ENCODE measurements at places on chromosomes 1 and 21.

GRCh38 chr1:53295726-53296116 is 32.1 kb downstream of the LRP8 start:
- DNase-seq = no peak

DNA sequence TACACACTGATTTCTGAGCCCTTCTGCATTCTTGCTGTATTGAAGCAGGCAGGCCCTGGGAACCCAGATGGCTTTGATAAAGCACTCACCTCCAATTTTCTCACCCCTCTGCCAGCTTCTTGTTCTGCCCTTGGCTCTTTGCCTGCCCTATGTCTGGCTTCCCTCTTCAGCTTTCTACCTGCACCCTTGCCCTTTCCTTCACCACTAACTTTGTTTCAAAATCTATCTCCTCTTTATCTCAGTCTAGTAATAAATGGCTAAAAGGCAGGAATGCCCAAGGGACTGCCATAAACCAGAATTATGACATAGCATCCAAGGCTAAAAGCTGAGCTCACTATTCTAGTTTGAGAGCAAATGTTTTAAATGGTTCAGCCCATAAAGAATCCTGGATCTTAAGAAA is 178.7 kb downstream of the TNR start:
- no peak for DNase-seq

GRCh38 chr1:20551945-20552727 is at the start of gene FAM43B:
Gene FAM43B (plus strand): TSS chr1:20552573. CDS start chr1:20552974, 401 bp downstream.
- peak; percentile 81 for DNase-seq

- DNase-seq = no peak
Observed at GRCh38 chr1:97621955-97622354, 298.9 kb downstream of the DPYD start.

DNA sequence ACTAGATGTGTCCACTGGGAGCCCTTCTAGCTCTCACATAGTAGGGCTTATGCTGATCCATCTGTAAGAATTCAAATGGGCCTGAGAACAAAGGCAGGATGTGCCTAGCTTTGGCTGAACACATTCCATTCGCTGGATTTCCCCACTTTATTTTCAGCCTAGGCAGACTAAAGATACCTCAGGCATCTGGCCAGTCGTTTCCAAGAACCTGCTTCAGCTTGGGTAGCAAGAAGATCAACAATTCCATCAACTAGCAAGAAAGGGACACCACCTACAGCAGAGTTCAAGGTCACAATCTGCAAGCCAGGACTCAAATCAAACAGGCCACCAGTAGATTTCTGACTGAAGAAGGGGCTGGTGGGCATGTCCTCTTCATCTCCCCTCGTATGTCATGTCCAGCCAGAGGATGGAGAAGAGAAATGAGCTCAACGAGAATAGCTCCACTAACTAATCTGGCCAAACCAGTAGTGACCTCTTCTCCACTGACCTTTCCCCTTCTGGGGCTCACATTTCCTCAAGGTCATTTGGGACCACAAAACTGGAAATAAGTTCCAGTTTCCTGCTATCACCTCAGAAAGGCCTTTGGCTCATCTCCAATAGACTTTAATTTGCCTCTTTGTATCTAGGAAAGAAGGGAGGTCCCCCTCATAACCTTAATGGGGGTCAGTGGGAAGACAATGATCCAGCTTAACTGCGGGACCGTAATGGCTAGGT is 14.2 kb downstream of the TXNIP start:
- no peak for DNase-seq

GRCh38 chr1:77850082-77850481 is 38.3 kb upstream of the NEXN start:
- no peak for DNase-seq

GRCh38 chr1:22889213-22889827 is 83.3 kb downstream of the LACTBL1 start:
- peak; percentile 49 for DNase-seq

GRCh38 chr1:217135987-217136894 is 413.0 kb upstream of the ESRRG start:
- DNase-seq = no peak

DNA sequence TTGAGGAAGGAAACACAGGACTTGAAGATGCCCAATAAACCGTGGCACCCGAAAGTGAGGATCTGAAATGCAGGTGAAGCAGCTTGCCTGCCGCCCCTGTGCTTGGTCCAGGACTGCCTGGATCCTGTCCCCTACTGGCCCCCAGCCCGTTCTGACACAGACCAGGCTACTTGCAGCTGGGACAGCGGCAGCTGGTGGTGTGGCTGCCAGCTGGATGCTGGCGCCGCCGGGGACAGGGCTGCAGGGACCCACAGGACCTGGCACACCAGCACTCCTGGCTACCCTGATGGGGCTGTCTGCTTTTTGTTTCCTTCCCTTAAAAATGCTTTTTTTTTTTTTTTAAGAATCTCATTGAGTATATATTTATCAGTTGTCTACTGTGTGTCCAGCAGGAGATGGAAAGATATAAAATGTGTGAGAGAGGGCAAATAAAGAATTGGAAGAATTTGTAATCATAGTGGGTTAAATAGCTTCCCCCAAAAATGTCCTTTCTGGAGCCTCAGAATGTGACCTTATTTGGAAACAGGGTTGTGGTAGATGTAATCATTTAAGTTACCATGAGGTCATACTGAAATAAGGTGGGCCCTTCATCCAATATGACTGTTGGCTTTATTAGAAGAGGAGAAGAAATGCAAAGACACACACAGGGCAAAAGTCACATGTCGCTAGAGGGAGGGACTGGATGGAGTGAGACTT is 165.6 kb downstream of the DSCAM start:
- no peak for DNase-seq

DNA sequence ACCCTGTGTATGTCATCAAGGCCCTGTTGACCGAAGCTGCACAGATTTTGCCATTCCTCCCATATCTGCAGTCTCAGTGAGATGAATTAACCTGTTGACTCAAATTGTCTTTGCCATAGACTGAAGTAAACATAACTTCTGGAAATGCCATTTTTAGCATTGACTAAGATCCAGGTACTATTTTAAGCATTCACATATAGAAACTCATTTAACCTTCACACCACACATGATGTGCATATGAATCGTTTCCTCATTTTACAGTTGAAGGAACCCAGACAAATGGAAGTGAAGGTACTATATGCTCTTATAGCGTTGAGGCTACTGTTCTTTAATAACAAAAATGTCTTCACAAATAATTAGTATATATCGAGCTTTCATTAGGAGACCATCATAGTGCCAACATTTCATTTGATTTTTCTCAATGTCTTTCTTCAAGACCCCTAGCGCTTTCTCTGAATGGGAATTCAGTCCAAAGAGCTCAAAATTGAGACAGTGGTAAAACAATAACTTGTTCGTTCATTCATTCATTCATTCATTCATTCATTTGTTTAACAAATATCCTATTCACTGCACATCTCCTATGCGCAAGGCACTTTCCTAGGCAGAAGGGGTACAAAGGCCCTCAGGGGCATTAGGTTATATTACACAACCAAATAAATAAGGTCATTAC is 444.7 kb downstream of the ADGRL2 start:
- no peak for DNase-seq

DNA sequence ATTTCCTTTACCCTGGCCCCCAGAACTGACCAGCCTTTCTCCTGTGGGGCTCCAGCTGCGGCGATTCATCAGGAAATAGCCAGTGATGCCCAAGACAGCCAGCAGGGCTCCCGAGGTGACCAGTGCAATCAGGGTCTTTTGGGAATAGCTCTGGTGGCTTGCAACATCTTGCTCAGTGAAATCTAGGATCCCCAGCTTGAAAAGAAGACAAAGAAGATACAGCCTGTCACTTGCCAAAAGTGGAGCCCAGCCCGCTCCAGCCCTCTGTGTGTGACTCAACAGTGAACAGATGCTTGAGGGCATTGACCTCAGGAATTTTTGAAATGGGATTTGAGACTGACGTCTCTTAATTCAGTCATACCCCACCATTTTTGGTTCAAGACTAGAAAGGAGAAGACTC is 22.3 kb downstream of the CD34 start:
- DNase-seq = peak; percentile 51

DNA sequence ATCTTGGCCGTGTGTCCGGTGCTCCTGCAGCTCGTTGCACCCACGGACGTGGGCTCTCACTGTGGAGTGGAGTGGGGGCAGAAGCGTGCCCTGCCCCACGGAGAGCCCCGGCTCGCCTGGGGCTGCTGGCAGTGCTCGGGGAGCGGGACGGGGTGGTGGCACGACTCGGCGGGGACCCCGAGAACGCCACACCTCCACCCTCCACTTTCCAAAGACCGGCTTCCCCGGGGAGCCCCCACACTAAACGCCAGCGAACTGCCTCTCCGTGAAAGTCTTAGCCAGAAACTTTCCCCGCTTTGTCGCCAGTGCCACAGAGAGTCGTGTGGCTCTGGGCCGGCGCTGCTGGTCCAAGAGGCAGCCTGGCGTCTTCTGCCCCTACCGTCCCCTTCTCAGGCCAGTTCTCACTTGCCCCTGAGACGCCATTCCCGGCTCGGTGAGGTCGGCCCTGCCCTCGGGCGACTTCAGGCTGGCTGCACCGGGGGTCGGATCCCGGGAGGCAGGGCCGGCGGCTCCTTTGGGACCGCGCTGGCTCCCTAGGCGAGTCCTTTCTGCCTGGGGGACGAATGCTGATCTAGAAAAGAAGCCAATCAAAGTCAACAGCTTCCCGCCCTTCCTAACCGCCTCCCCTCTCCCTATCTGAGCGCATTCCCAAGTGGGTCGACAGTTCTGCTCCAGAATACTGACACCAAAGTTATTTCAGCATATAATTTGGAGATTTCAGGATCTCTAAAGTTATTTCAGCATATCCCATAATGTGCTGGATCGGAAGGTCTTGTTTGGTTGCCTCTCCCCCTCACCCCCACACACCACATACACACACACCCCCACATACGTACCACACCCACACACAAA is 2.6 kb upstream of the SAMD13 start:
- no peak for DNase-seq

DNA sequence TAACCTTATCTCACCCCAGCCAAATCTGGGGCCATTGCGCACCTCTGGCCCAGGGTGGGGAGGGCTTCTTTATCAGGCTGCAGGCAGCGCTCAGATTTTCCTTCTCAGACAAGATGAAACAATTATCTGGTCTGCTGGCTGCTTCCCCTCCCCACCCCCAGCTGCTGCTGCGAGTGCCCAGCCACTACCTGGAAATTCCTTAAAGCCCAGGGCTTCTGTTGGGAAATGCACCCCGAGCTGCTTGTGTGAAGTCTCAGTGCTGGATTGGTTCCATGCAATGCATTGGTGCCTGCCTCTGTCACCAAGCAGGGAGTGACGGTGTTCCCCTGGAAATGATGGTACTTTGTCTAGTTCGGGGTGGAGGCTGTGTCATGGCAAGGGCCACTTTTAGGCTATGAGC is 18.5 kb upstream of the ACTL8 start:
- no peak for DNase-seq

DNA sequence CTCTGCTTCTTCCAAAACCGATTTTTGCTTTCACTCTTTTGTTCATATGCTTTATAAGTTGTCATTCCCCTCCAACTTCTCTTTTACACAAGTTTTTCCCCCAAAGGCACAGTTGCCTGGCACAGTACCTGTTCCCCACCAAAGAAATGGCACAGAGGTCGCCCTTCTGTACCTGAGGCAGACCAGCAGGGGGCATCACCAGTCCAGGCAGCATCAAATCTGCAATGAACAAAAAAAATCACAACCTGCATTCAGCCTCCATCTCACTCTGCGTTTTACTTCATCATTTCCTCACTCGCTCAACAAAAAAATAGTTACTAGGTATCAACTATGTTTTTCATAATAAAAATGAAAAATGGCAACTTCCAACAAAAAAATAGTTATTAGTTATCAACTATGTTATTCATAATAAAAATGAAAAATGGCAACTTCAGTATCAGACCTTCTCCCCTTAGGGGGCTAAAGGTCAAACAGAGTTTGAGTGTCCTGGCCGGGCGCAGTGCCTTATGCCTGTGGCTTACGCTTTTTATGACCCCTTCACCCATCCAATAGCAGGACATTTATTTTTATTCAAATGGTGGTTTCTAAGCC is 4.1 kb downstream of the EIF2D start:
- DNase-seq = no peak

GRCh38 chr1:182041615-182042014 is 19.9 kb downstream of the ZNF648 start:
- no peak for DNase-seq

- DNase-seq = no peak
Observed at GRCh38 chr1:225750420-225750819, 27.2 kb upstream of the SRP9 start.

GRCh38 chr1:61157468-61157987 is 75.2 kb downstream of the NFIA start:
- no peak for DNase-seq

DNA sequence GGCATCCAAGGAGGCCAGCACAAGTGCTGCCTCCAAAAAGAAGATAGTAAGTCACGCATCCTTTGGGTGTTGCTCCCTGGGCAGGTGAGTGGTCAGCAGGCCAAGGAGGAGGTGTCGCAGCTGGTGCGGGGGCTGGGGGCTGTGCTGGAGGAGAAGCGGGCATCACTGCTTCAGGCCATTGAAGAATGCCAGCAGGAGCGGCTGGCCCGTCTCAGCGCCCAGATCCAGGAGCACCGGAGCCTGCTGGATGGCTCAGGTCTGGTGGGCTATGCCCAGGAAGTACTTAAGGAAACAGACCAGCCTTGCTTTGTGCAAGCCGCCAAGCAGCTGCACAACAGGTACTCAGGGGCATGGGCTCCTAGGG is 4.3 kb downstream of the TRIM46 start:
- no peak for DNase-seq

GRCh38 chr1:209756615-209757445 is 977 bp downstream of the TRAF3IP3 start:
- DNase-seq = no peak

DNA sequence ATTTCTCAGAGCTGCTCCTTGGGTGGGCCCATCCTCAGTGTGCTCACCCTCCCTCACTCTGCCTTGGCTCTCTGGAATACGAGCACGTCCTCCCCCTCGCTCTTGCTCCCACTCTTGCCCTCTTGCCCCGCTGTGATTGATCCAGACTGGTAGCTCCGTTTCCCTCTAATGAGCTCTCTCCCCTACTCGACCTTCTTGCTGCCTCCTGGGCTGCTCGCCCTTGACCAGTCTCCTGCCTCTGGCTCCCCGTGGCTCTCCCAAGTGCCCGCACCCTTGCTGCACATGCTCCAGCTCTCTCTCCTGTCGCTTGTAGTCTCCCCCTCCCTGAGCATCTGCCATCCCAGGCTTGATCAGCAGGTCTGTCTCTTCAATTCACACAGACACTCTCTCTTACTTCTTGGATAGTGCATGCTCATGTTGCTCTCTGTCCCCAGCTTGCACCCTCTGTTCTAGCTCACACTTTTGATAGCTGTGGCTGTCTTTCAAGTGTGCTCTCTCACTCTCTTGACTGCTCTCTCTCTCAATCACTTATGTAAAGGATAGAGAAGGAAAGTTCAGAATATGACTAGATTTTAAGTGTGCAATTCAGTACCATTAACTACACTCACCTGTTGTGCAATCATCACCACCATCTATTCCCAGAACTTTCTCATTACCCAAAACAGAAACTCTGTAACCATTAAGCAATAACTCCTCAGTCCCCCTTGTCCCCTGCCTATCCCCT is 51.1 kb downstream of the PHC2 start:
- no peak for DNase-seq
